ENCODE measurements at places on chromosomes 4 and X.

DNA sequence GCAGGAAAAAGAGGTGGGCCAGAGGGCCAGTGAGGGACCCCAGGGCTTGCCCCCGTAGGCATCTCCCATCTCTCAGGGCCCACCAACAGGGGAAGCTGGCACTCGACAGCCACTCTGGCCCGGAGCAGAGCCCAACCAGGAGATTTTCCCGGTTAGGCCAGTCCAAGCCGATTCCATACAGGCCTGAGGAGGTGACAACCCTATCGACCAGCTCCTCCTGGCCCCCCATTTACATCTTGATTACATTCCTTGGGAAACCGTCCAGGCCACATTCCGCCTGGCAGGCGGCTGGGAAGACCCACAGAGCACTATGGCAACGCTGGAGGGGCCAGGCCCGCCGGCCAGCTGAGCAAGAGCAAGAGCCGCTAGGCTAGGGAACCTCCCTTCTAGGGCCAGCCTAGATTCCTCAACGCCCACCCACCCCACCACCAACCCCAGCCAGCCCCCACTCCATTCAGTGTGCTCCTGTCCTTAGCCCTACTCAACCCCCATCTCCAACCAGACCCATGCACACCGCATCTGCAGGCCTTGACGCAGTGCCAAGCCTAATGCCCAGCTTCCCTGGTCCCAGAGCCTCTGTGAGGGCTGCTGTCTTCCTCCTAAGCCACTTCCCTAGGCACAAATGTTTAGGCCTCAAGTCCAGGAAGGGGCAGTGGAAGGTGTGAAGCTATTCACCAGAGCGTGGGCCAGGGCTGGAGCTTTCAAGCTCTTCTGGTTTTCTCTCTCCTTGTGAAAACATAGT, 161.2 kb downstream of the EFNB1 start:
- no peak for DNase-seq

- no peak for DNase-seq
Measured at GRCh38 chrX:151177141-151178027, 1.0 kb downstream of the GPR50 start.

- no peak for DNase-seq
Measured at GRCh38 chrX:132732236-132732635, 226.2 kb downstream of the HS6ST2 start.

GRCh38 chr4:123230061-123230460, 166.5 kb upstream of the SPRY1 start:
- DNase-seq, result no peak

DNA sequence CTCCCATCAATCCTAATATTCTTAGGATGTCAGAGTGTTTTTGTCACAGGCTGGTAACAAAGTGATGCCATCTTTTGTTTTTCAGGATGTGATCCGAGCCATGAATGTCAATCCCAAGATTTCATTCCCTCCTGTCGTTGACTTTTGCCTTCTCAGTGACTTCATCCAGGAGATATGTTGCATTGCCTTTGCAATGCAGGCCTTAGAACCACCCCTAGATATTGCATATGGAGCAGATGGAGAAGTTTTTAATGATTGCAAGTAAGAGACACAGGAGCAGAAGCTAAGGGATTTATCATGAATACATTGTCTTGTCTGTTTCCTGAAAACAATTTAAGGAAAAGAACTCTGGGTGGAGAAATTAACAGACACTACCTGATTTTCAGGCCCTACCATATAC, 28.6 kb downstream of the SPATA18 start:
- DNase-seq, result no peak

GRCh38 chrX:69615779-69616456, at the start of gene EDA:
TSS of gene EDA (plus strand) at chrX:69616113.
- peak; percentile 72 for DNase-seq

DNA sequence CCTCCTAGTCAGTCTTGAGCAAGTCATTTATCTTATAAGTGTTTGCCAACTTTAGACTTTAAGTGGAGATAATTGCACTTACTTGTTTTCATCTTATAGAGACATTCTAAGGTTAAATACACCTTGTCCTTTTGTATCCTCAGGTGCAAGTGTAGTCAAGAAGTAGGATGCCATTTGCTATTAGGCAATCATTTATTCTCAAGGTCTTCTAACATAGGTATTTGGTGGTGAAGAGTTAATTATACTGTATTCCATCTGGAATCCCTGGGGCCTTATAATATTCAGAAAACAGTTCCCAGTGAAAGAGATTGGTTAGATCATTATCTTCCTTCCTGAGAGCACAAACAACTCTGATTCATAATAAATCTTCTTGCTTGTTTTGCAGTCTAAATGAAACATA, 23.7 kb downstream of the SULT1E1 start:
- DNase-seq, result no peak
